ENCODE measurements at places on chromosomes 1 and 21.

GRCh38 chr1:117392771-117393170 is 25.5 kb downstream of the MAN1A2 start:
- no peak for DNase-seq

DNA sequence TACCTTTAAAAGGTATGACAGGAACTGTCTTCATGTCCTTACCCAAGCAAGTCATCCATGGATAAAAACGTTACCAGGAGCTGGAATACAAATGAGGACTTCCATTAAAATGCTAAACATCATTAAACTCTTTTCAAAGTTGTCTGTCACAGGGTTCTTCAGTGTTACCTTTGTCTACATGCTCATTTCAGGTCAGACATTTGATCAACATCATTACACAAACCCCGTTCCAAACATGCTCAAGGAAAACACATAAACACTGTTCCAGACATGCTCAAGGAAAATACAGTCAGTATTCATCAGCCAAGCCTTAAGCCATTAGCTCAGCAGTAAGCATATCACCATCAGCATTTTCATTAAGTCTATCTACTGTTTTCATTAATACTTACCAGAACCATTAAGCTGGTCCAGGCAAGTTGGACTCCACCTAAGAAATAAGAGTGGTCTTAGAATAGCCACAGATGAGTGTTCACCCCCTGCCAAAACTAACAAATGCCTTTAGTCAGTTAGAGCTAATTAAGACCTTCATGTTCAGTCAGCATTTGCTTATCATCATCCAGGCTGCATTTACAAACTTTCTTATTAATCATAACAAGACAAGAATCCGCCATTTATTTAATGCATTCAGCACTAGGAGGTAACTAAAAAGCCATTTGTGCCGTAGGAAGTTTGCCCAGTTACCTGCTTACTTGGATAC is 2.2 kb downstream of the GAS5 start:
- no peak for DNase-seq

DNA sequence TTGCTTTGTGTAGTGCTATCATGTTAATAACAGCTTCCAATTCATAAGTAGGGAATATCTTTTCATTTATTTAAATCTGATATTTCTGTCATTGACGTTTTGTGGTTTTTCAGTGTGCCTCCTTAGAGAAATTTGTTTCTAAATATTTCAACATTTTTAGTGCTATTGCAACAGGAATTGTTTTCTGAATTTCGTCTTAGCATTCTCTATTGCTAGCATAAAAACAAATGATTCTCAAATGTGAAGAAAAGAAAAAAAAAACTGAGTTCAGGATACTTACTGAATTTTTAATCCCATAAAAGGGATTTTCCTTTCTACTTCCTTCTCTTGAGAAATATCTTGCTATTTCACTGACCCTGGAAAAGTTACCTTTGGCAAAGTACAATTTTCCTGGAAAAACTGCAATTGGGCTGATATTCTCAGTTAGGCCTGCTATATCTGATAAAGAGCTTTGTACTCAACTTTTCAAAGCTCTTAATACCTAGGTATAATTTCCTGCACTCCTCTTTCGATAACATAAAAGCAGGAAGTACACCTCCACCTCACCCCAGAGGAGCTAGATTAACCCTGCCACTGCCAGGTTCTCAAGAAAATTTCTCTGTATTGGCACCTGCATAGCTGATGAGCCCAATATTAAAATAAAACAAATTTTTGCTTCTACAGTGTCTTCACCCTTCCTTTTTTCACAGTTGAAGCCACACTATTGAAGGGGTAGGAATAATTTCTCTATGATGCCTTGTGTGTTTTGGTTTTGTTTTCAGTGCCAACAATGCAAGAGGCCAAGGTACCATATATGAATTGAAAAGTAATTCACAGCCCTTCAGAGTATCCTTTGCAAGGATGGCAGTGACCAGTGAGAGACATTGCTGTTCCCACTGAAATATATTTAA is 35.6 kb downstream of the PTPN14 start:
- DNase-seq = no peak

DNA sequence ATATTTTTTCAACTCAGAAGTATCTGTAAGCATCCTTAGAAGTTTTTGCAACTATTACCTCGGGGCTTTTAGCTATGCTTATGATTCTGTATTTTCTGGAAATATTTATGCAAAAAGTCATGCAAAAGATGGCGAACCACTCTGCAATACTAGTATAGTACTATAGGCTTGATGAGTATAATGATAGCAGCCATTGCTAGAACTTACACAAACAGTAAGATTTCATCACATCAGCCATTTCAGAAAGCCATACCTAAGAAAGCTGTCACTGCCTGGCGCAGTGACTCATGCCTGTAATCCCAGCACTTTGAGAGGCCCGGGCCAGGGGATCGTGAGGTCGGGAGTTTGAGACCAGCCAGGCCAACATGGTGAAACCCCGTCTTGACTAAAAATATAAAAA is 227.1 kb downstream of the LRRC7 start:
- DNase-seq = no peak

DNA sequence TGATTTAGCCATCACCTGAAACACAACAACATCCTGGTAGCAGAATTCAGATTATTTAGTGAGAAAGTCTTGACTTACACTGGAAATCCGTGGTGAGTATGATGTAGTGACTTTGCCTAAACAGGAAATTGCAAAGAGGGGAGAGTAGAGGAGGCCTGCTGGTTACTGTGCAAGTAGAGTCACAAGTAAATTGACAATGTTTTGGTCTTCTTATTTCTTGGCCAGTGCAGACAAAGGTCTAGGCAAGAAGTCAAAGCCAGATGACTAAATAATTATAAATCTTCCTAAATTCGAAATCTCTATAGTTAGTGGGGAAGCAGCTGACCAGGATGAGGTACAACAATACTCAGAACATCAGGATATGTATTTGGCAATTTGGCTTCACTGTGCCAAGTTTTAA is 159.5 kb upstream of the KCTD3 start:
- no peak for DNase-seq

DNA sequence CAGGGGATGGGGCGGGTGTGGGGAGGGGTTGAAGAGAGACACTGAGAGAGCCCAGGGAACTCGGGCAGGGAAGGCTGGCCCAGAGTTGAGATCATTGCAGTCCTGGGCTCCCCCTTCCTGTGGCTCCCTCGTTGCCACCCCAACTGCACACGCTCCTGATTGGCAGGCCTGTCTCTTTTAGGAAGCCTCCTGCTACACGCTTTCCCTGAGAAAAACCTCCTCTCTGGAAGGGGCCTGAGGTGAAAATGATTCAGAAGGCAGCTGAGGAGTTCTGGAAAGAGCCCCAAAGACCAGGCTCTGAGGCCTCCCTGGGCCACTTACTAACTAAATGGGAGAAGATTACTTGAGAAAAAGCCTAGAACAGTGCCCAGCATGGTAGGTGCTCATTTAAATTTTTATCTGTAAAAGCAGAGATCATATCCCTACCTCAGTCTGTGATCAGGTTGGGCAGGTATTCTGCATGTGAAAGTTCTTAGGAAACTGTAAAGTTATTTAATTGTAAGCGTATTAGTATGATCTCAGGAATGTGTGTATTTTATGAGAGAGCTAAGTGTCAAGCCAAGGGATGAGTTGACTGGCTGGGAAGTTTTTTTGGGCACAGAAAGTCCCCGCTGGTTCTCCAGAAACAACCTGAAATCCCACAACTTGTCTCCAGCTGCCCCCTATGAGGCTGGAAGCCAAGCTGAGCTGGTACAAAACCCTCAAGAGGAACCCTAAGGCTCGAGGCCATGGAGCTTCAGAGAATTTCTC is 65.2 kb upstream of the EPS8L3 start:
- no peak for DNase-seq

DNA sequence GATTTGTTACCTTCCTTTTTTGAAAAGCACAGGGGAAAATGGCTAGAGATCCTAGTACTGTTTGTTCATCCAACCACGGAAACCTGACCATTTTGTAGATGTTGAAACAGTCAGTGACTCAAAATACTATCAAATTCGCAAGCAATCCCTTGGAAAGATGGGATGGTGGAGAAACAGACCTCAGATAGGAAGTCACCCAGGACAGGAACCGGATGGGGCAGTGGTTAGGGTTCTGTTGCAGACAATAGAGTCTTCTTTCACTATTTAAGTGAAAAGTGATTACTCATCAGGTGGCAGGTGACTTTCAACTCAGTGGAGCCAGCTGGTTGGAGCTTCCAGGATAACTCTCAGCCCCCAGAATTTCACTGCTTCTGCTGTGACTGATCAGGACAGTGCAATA is 17.0 kb downstream of the LHX4 start:
- no peak for DNase-seq

DNA sequence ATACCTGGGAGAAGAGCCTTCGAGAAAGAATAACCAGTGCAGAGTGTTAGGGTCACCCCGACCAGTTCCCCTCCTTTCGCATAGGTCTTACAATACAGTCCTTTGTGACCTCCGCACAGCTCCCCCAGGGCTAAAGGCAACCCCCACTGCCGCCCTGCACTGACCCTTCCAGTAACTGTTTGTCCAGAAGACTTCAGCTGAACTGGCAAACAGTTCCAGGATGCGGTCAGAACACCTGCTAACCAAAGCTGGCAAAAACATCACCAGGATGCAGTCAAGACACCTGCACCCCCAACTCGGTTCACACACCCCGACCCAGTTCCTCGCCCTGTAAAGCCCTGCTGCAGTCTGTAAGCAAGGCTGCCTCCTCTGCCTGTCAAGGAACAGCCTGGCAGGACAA is 6.4 kb upstream of the EVA1B start:
- no peak for DNase-seq

DNA sequence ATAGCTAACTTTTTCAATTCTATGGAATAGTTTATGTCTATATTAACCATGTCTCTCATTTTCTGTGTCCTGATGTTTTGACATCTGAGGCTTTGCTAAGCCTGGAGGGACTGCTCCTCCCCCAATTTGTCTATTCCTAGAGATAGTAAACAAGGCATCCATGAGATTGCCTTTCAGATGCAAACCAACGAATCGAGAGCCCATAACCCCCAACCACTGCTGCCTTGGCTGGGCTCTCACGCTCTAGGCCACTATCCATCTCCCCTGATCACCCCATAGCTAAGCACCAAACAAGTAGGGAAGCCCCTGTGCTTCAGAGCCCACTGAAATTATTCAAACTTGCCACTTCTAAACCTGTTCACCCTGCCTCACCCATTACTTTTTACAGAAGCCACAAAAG is 437.7 kb downstream of the SETD4 start:
- DNase-seq = no peak

- no peak for DNase-seq
Measured at GRCh38 chr1:26160527-26161414, 1.9 kb downstream of the FAM110D start.

DNA sequence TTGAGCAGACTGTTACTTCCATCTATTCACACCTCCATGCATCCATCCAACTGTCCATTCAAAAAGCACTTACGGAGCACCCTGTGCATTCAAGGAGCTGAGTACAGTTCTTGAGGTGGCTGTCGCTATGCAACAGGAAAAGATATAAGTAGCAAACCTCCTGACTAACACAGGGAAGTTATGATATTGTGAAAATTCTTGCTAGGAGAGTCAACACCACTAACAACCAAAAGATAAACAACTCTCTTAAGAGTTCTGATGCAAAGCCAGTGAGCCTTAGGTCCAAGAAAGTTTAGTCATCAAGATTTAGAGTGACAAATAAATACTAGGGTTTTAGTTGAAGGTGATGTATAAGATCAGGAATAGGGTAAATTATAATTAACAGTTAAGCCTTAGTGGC is 44.5 kb upstream of the TRIM45 start:
- no peak for DNase-seq

- DNase-seq = no peak
Measured at GRCh38 chr1:47758341-47759250, 238.6 kb downstream of the TRABD2B start.

- DNase-seq = no peak
Measured at GRCh38 chr1:78297836-78298235, 192.9 kb upstream of the PTGFR start.

GRCh38 chr1:107941123-107941522 is 23.9 kb downstream of the VAV3 start:
- DNase-seq = no peak

DNA sequence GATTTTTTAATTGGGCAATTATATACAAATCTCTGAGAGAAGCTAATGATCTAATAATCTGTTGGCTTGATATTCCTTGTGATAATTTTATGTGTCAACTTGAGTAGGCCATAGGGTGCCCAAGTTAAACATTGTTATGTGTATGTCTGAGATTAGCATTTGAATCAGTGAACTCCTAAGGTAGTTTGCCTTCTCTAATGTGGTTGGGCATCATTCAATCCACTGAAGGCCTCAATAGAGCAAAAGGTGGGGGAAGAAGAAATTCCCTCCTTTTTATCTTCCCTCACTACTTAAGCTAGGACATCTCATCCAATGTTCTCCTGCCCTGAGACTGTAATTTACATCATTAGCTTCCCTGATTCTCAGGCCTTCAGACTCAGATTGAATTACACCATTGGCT is 394.5 kb downstream of the LMO4 start:
- no peak for DNase-seq

- DNase-seq = no peak
Measured at GRCh38 chr1:71081697-71082080, 854 bp upstream of the ZRANB2 start.

GRCh38 chr1:19390166-19390850 is 78.2 kb downstream of the SLC66A1 start:
- DNase-seq = no peak

DNA sequence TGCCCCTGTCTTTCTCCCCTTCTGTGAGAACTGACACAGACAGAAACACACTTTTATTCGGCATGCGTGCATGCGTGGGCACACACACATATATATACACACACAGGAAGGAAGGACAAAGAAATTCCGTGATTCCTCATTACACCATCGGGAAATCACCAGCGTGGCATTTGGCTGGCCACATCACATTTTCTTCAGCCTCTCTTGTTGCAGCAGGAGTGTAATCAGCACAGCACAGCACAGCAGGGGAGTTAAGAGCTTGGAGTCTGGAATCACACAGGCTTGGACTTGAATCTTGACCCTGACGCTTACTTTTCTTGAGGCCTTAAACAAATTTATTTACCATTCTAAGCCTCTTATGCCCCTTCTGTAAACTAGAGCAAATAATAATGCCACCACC is 45.3 kb upstream of the EPHA8 start:
- no peak for DNase-seq

Data from stimulated activated CD4-positive, alpha-beta T cell treated with anti-CD3 and anti-CD28 coated beads, Interleukin-15, amount 100 ng/mL, for 1 hour (primary cell).